ENCODE measurements at places on chromosomes 12 and 14.
A peak's percentile ranks its signal among the peaks of the same experiment; 100 is the strongest.

DNA sequence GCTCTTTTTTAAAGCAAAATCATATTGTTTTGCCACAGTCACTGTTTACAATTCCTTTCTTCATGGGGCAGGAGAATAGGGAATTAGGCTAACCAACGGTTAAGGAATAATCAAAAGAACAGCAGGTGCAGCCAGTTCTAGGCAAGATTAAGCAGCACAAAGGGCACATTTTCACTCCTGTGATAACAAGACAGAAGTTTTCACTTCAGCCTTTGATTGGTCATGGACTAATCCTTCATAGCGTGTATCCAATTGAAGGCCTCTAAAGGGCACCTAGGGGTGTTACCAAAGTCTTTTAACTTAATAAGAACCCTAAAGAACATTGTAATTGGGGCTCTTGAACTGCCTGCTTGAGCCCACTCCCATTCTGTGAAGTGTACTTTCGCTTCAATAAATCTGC lies 206.9 kb upstream of the AMIGO2 start:
- DNase-seq, result no peak

DNA sequence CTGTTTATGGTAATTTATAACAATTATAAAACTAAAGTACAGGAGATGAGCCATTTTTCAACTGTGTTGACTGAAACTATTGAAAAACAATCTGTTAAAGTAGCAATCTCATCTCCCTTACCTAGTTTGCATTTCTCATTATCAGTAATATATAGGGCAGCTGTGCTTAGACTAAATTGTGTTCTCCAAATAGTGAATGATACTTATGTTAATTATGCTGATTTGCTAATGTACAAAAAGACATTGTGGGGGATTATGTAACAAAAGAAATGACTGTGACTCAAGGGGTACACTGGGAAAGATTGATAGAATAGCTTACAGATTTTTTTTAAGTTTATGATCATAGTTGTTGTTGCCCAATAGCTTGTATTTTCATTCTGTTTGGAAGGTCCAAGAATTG lies 207.7 kb downstream of the FUT8 start:
- DNase-seq, result no peak

DNA sequence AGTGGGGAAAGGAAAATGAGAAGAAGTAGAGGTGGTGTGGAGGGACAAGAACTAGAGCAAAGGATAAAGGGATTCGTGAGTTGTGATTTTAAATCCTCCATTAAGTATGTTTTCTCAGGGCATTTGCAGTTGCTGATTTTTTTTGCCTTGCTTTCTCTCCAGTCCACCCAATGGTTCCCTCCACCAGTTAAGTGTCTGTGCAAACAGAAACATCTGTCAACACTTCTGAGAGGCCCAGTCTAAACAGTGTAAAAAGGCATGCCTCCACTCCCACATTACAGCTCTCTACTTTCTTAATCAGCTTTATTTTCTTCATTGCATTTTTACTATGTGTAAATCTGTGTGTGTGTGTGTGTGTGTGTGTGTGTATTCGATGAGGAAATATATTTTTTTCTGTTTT lies 141.2 kb downstream of the PPFIA2 start:
- no peak for DNase-seq

DNA sequence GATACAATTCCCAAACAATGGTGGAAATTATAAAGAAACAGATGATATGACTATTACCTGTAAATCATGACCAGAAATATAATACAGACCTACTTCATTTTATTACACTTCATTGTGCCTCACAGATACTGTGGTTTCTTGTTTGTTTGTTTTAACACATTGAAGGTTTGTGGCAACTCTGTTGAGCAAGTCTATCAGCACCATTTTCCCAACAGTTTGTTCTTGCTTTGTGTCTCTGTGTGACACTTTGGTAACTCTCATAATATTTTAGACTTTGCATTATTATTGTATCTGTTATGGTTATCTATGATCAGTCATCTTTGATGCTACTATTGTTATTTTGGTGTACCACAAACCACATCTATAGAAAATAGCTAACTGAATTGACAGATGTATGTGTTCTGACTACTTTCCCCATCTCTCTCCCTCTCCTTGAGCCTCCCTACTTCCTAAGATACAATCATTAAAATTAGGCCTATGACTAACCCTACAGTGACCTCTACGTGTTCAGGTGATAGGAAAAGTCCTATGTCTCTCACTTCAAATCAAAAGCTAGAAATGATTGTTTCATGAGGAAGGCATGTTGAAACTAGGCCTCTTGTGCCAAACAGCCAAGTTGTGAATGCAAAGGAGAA lies 49.1 kb downstream of the FBXO33 start:
- no peak for DNase-seq

GRCh38 chr12:121801595-121802484 lies 2.0 kb upstream of the SETD1B start:
- DNase-seq, result peak; percentile 47

- no peak for DNase-seq
Measured at GRCh38 chr14:77554207-77554606, 55.6 kb upstream of the ISM2 start.

GRCh38 chr12:98578392-98578791 lies 15.1 kb upstream of the SLC25A3 start:
- no peak for DNase-seq

DNA sequence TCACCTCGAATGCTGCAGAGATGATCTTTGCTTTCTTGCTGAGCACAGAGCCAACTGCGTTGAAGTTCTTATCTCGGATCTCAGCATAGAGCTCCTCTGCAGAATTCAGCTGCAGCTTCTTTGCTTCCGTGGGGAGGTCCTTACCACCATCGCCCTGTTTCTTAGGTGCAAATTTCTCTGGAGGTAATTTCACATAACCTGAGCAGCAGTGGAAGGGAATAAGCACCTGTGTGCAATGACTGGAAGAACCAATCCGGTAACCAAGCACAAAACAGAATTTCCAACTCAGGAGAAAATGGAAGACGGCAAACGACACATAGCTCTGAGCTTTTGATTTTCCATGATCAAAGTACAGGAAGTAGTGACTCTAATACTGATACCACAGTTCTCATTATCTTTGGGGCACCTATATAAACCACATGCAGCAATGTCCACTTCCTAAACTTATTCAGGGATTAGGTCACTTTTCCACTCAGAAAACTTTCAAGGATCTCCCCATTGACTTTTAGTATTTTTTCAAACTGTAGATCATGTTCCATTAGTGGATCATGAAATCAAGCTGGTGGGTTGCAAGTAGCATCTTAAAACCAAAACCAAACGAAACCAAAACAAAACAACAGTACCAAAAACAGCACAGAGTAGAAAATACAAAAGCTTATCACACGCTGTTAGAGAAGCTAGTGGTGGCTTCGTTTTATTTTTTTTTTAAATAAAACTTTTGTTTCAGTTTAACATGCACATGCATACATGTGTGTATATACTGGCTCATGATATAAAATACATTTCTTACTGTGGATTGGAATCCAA lies 18.9 kb upstream of the DIABLO start:
- DNase-seq, result no peak

GRCh38 chr12:125381373-125381772 lies 316.1 kb downstream of the AACS start:
- no peak for DNase-seq
